NCI-H1930 (cell line): ENCODE measurements at places on chromosomes 3 and 15.

DNA sequence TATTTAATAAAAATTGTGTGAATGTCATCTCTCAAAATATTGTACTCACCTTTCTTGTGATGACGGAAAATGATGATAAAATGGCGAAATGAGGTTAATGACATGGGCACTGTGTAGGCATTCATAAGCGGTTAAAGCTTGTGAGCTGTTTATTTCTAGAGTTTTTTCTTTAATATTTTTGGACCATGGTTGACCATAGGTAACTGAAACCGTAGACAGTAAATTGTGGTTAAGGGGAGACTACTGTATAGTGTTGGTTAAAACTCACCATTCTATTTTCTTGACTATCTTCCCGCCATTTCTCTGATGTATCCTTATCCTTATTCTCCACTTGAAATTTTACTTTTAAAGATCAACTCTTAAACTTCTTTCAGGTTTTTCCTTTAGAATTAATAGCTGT is 14.5 kb downstream of the RNF111 start:
- DNase-seq: no peak

DNA sequence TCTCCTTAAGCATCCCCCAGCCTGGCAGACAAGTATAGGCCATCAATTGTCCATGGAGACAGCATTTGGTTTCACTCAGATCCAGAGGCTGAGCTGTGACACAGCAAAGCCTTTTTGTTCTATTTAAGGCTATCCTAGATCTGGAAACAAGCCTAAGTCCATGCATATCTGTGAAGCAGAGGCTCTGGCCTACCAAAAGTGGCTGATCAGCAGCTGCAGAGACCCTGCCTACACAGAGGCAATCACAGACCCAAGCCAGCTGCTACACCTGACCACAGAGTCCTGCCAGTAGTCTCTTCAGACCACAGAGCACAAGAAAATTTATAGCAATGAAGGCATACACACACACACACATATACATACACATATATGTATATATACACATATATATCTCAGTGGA is 501.7 kb upstream of the ARPP21 start:
- DNase-seq: no peak

- no peak for DNase-seq
Observed at GRCh38 chr3:194661374-194661773, 10.6 kb downstream of the LSG1 start.

GRCh38 chr15:44537735-44538240 is 841 bp downstream of the EIF3J start:
- DNase-seq: no peak

GRCh38 chr3:3107181-3107580 is 3.0 kb downstream of the IL5RA start:
- DNase-seq: no peak

GRCh38 chr3:51967384-51968169 is at the start of gene PCBP4:
Gene PCBP4 (minus strand): TSS chr3:51967454. CDS start chr3:51961240, 6,214 bp downstream.
- peak; percentile 20 for DNase-seq

DNA sequence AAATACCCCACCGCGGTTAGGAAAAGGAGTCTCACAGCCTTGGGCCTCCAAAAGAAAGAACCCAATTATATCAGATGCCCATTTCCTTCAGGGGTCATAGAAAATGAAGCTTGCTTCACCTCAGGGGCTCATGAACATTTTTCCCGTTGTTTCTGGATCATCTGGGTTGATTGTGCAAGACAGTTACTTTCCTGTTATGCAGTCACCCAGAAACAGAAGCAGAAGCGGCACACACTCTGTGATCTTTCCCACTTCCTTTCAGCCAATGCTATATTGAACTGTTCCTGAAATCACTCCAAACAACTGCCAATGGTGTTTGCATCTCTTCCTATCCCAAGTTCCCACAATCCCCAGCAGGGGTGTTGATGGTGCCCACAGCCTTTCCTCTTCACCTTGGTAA is 295.6 kb upstream of the RASGRP1 start:
- no peak for DNase-seq

DNA sequence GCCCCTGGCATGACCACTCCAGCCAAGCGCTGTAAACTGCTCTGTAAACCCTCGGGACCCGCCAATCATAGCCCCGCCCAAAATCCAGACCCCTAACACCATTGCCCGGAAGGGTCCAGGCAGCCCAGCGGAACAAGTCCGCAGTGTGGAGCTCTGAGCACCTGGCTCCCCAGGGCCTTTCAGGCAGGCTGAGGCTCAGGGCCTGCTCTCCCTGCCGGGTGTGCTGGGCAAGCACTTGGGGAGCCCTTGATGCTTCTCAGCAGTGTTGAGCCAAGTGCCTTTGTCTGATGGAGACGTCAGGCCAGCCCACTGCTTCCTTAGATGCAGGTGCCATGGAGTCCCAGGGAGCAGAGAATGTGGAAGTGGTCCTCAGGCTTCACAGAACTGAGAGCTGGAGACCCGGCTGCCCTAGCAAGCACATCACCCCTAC is 106.2 kb downstream of the TLE3 start:
- DNase-seq: no peak

DNA sequence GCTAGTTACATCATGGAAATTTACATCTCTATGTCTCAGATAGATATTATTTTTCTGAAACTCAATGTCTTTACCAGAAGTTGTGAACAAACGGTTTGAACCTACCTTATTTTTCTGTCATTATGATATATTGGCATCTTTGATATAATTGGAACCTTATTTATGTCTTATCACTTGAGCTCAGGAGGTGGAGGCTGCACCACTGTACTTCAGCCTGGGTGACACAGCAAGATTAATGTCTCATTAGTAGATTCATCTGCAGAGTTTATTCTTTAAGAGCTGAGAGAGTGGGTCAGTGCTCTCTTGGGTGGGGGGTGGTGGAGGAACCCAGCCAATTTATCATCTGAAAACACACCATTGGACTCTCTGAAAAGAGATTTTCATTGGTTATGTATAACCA is 21.4 kb downstream of the SCG3 start:
- DNase-seq: no peak

DNA sequence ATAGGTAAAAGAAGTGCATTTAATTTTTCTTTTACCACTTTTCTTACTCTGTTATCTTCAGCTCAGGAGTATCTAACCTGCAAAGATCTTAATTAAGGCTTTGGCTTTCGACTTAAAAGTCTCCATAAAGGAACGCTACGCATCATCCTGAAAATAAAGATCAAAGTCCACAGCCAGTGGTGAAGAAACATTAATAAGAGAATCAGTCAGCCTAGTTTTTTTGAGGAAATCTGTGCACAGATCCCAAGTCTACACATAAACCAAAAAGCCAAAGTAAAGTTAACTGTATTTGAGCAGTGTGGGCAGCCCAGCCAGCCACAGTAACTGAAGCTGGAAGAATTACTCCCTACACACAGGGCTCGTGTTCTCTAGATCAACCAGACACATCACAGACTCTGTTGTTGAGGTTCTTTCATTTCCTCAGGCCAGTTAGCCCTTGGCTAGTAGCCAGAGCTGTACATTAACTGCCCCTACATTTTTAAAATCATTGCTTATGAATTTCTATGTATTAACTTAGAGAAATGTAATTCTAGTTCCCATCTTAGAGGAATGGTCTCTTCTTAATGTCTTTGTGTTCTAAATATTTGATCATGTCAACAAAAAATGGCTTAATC is 6.9 kb downstream of the LRRC2 start:
- DNase-seq: no peak

GRCh38 chr3:184485906-184486305 is 75.7 kb upstream of the EPHB3 start:
- DNase-seq: no peak

GRCh38 chr3:72615182-72615581 is 233.1 kb downstream of the SHQ1 start:
- DNase-seq: no peak

DNA sequence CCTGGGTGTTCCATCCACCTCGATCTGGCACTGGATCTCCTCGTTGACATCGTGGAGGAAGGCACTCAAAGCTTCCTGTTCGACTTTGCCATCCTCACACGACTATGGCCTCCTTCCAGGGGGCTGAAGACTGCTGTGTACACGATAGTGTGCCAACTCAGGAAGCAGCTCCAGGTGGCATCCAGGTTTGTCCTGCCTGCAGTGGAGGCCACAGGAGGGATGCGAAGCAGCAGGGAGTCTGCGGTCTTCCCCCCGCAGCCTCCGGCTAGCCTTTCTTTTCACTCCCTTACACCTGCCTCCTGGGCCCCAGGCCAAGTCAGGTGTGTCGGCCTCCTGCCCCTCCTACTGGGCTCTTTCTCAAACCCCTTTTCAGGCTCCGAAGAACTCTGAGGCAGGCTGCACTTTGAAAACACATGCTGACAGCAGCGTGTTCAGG is 32.2 kb downstream of the SYNM start:
- DNase-seq: no peak

GRCh38 chr3:99176169-99176964 is 274.9 kb upstream of the DCBLD2 start:
- no peak for DNase-seq

DNA sequence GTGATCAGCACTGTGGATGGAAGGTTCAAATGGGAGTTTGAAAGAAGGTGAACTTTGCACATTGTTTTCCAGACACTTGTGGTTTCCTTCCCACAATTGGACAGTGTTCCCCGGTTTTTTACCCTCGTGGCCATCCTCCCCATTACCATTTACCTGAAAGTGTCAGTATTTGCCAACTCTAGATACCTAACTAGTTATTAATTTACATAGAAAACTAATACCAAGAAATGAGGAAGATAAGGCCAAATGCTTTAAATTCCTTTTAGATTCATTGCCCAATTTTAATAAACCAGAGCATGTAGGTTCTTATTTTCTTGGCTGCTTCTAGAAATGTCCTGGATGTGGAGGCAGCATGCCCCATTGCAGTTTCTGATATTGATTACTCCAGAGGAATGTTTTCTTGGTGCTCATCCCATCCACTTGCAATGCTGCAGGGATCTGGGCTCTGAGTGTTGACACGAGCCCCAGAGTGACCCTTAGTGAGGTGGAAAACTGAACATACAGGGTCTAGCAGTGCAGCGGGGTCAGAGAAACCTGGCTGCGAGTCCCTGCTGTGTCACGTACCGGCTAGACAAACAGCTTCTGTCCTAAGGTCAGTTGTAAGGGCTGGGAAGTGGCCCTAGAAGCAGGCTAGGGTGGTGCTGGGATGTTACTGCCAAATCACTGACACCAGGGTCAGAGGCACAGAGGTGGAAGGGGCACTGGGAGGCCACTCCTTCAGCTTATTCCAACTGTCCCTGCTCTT is 23.5 kb downstream of the LSM3 start:
- no peak for DNase-seq

GRCh38 chr3:53941950-53942349 is 50.3 kb upstream of the SELENOK start:
- no peak for DNase-seq

- DNase-seq: no peak
Observed at GRCh38 chr3:77889616-77890015, 849.7 kb downstream of the ROBO2 start.

DNA sequence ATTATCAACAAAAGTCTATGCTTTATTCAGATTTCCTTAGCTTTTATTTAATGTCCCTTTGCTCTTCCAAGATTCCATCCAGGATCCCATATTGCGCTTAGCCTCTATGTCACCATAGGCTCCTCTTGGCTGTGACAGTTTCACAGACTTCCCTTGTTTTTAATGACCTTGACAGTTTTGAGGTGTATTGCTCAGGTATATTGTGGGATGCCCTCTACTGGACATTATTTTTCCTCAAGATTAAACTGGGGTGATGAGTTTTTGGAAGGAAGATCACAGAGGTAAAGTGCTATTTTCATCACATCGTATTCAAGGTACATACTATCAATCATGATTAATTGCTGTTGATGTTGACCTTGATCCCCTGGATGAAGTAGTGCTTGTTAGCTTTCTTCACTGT is 99.1 kb upstream of the SMAD3 start:
- no peak for DNase-seq

DNA sequence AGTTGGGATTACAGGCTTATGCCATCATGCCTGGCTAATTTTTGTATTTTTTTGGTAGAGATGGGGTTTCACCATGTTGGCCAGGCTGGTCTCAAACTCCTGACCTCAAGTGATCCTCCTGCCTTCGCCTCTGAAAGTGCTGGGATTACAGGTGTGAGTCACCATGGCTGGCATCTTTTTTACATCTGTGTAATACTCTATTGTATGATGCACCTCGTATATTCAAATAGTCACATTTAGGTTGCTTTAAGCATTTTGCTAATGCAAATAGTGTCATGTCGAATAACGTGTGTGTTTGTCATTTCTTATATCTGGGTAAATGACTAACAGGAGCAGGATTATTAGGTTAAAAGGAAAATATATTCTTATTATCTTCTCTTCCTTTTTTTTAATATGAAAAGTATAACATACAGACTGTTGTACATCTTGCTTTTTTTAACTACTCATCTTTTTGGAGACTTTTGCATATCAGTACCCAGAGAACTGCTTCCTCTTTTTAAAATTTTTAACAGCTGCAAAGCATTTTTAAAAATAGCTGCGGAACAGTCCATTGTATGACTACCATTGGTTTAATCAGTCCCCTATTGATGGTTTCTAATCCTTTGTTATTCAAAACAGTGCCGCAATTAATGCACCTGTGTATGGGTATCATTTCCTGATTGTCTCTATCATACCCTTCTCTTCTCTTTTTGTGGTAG is 13.4 kb downstream of the SCAMP5 start:
- no peak for DNase-seq

GRCh38 chr3:150736903-150737832 is 25.8 kb downstream of the SIAH2 start:
- no peak for DNase-seq

GRCh38 chr3:53519065-53519709 is 24.8 kb downstream of the CACNA1D start:
- no peak for DNase-seq

DNA sequence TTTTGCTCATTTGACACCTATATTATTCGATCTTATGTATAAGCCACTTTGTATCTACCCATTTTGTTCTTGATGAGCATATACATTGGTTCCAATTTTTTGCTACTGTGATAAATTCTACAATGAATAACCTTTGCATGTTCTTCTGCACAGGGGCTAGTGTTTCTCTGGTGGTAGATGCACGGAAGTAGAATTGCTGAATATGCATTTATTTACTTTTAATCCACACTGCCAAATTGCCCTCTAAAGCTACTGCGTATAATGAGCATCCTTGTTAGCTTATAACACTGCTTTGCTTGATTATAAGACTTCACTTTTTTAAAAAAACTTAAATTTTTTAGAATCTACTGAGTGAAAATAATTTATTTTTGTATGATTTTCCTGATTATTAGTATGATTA is 84.2 kb upstream of the PIAS1 start:
- DNase-seq: no peak

- no peak for DNase-seq
Observed at GRCh38 chr3:65988411-65989180, 50.1 kb downstream of the MAGI1 start.

GRCh38 chr3:146342989-146343388 is 92.1 kb upstream of the PLSCR4 start:
- DNase-seq: no peak

DNA sequence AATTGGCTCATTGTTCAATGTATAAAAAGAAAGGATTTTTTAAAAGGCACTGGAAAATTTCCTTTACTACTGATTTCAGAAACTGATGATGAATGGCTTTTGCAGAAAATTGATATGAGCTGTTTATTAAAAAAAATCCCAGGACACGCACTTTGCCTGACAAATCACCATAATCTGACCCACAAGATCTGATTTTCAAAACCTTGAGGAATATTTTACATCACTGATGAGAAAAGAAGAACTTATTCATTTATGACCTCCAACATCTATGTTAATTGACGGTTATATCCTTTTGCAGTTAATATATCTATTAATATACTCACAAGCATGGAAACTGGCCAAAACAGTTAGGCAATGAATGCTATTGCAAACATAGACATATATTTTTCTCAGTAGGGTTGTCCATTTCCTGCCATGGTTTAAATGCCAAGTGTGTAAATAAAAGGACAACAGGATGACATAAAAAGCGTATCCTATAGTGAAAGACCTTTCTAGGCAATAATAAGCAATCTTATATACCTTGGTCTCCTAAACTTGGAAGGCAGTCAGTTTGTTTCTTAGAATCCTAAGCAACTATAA is 109.7 kb upstream of the SLC7A14 start:
- DNase-seq: no peak
